ENCODE measurements at places on chromosomes 2 and 18.

DNA sequence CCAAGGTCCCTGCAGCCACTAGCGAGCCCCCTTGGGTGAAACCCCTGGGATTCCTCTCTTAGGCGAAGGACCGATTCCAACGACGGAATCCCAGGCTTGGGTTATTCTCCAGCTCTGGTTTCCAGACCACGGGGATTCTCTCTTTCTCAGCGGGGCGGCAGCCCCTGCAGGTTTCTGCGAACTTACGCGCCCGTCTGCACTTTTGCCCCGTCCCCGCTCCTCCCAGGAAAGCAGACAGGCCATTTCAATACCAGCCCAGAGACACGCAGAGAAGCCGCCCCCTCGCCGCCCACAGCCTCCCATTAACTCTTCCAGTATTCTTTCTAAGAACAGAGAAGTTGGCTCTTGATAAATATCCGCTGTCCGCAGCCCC is 1.2 kb downstream of the CBLN2 start:
- DNase-seq: no peak

- no peak for DNase-seq
Observed at GRCh38 chr2:152024477-152024876, 74.4 kb downstream of the CACNB4 start.

GRCh38 chr18:26432651-26433424 is 115.5 kb downstream of the KCTD1 start:
- DNase-seq: no peak

DNA sequence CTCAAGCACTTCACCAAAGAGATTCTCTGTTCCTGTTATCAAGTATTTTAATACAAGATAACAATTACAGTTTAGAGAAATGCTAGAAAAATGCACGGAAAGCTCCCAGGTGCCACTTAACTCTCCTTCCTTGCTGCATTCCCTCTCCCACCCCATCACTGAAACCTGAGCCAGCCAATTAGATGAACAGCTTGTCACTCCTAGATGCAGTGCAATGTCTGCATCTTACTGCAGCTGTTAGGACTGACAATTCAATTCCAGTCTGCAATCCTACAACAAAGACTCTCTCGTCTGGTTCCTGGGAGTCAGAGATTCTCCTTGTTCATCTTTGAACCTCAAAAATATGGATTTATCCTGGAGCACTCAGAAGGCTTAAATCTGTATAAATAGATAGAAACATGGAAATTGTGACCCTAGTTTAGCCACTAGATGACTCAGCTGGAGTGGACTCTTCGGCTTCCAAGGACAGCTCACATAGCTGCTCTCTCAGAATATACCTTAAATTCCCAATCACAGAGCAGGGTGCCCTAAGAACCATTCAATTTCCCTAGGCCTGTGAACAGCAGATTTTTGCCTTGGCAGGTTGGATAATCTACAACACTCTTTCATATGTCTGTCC is 311.1 kb downstream of the NRXN1 start:
- no peak for DNase-seq

DNA sequence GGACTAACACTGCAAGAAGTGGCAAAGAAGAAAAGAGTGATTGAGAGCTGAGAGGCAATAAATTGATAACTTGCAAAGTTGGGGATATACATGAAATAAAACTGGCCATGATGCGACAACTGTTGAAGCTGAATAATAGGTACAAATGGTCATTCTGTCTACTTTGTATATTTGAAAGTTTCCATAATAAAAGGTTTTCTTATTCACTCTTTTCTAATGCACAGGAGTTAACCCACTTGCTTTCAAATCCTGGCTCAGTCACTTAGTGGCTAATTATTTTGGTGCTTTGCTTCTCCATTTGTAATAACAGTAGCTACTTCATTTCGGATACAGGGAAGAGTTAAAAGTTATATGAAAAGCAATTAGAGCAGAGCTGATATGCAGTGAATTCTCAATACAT is 159.7 kb upstream of the WDSUB1 start:
- DNase-seq: no peak

DNA sequence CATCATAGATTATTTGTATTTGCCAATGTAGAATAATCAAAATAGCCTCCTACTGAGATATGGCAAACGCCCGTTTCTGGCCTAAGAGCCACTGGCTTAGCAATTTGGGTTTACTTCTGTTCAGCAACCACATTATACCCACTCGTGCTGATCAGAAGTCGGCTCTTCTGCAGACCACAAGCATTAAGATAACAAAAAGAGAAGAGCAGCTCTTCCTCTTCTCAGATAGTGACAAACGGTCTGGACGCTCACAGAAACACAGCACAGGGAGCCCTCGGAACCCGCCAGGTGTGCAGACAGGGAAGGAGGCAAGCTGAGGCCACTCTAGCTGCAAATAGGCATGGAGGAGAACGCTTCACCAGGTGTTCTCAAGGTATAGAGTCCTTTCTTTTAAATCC is 164.0 kb downstream of the HDAC4 start:
- DNase-seq: peak; percentile 36

DNA sequence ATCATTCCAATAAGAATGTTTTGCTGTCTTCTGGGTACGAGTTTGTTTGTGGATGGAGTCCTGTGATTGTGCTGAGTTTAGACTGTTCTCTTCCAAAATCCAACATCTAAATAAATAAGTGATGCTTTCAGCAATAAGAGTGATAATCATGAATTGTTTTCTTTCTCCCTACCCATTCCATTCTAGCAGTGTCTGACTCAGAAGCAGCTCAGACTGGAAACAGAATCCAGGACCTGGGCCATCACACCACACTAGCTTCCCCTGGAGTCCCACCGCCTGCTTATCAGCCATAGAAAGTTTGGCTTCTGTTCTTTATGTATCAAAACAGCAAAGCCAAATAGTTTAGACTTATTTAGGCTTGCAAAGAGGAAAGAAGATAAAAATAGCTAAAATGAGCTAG is 76.4 kb upstream of the CNGA3 start:
- no peak for DNase-seq

- DNase-seq: no peak
Observed at GRCh38 chr2:152050341-152050740, 48.5 kb downstream of the CACNB4 start.

DNA sequence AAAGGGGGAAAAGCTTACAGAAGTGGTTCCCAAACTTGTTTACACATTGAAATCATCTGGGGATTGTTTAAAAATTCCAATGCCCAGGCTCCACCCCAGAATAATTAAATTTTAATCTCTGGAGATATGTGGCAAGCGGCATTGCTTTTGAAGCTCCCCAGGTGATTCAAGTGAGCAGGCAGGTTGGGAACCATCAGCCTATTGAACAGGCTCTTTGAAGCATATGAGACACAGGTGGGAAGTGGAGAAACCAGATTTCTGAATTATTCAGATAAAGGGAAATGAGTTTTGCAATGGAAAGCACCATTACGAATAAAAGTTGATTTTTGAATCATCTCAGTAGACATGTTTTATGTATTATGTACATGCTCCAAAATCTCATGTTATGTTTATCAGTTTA is 57.6 kb upstream of the NOSTRIN start:
- no peak for DNase-seq

DNA sequence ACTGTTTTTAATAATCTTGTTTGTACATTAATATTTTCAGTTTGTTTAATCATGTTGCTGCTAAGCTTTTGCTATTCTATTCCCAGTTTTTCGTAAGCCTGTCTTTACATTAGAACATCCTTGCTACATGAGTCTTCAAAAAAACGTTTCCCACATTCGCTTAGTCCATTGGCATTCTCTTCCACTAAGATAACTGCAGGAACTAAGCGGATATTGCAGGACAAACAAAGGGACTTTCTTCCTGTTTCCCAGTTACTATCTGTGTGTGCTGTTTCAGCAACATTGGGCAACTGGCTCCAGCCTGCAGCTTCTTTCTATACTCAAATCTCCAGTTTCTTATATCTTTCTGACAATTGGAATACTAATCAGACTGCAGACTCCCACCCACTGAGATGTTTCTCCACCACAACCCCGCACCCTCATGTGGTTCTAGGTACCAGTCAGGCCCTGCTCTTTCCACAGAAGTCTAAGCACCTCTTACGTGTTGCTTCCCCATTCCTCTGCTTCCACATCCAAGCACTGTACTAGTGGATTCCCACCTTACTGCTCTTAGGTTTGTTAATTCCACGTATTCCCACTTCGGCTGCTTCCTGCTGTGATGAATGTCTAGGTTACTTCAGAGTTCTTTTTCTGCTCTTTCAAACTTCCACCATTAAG is 420.3 kb downstream of the LRRTM4 start:
- DNase-seq: no peak

DNA sequence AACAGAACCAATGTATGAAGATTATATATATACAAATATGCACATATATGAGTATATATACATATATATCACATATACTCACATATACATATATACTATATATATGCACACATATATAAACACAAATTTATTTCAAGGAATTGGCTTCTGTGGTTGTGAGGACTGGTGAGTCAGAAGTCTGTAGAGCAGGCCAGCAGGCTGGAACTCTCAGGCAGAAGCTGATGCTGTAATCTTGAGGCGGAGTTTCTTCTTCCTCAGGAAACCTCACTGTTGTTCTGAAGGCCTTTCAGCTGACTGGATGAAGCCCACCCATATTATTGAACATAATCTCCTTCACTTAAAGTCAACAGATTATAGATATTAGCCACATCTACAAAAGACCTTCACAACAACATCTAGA is 143.9 kb upstream of the CREB1 start:
- DNase-seq: peak; percentile 53

DNA sequence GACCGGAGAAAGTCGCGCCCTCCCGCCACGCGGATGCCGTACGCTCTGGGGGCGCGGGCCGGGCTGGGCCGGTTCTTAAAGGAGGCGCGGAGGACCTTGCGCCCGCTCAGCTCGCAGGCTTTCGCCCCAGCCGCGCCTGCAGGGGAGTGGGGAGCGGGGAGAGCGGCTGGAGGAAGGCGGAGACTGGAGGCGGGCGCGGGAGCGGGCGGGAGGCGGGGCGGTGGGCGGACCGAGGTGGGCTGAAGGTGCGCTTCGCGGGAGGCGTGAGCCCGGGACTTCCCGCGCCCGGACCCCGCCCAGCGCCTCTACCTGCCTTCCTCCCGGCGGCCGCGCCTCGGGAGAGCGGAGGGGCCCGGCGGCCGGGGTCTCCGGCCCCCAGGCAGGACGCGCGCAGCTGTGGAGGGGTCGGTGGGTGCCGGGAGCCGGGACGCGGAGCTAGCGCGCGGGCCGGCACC is at the start of gene ADRA2B:
ADRA2B (minus strand) TSS at position 148 of the 455 bp plus-strand sequence. CDS start 422 bp downstream, outside the sequence.
- DNase-seq: peak; percentile 53

DNA sequence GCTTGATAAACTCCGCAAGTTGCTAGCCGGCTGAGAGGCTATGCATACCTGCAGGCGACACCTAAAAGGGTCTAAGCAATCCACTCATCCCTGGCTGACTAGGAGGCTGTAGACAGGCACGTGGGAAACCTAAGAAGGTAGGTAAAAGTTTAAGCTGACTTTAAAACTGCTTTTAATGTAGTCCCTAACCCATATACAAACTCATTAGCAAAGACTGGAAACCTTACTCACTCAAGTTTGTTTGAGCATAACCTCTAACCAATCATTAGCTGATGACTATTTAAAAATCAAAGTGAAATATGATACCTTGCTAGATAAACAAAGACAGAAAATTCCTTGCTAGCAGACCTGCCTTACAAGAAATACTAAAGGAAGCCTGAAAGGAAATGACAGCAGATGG is 106.4 kb downstream of the EXOC6B start:
- DNase-seq: no peak

DNA sequence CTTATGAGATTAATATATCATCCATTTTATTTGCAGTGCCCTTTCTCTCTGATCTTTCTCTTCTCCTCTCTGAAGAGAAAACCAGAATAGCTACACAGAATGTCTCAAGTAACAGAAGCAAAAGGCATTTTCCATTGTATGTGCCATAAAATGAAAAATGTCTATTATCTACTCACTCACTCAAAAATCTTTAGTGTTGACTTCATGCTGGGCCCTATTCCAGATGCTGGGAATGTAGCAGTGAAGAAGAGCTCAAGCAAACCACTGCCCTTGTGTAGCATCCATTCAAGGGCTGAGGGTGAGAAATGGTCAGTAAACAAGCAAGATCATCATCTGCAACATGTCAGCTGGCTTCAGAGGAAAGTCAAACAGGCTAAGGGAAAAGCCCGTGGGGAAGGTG is 427.7 kb downstream of the METTL4 start:
- DNase-seq: no peak

GRCh38 chr2:160486341-160486740 is 7.3 kb downstream of the RBMS1 start:
- DNase-seq: no peak
